Activated CD8-positive, alpha-beta memory T cell treated with anti-CD3 and anti-CD28 coated beads for 1 hour (primary cell): ENCODE measurements at places on chromosomes 6 and 20.

DNA sequence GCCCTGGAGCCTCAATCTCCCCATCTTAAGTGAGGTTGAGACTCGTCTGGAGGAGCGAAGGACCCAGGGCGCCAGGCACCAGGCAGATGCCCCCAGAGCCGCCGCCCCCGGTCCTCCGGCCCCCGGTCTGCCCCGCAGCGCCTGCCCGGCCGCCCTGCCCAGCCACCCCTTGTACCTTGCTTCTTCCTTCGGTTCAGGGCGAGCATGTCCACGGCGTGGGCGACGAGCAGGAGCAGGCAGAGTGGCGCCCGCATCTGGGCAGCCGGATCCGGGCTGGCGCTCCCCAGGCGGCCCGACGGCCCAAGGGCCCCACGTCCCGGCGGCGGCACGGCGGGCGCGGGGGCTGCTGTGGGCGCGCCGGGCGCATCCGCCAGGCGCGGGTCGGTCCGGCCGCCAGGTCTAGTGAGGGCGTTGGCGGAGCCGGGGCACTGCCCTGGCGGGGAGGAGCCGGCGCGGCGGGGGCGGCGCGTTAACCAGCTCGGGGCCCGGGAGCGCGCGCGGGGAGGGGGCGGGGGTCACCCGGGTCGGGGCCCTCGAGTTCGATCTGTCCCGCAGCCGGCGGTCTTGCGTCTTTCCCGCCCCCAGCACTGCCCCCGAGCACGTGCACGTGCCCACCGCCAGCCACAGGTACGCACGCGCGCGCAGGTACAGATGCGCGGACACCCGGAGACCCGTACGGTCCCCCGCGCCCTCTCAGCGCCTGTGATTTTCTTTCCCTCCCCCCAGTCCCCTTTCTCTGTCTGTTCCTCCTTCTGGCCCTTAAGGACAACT is at the start of gene RSPO4:
Gene RSPO4 (minus strand): TSS at position 401 of the 771 bp plus-strand sequence. CDS start 147 bp downstream, at position 254.
- DNase-seq = no peak

DNA sequence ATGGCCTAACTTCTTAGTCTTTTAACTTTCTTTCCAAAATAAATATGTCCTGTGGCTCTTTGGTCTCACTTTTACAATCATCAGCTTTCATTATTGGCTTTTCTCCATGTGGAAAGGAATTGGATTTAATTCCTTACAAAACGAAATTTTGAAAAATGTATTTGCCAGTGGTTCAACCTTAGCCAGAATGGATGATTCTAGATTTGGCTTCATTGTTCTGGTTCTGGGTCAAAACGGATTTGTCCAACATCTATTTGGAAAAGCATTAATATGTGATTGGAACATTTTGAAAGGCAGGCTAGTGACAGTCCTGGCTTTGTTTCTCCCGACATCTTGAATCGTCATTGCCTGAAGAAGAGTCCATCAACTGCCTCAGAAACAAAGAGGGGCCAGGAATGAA is 59.2 kb downstream of the TENT5A start:
- no peak for DNase-seq

DNA sequence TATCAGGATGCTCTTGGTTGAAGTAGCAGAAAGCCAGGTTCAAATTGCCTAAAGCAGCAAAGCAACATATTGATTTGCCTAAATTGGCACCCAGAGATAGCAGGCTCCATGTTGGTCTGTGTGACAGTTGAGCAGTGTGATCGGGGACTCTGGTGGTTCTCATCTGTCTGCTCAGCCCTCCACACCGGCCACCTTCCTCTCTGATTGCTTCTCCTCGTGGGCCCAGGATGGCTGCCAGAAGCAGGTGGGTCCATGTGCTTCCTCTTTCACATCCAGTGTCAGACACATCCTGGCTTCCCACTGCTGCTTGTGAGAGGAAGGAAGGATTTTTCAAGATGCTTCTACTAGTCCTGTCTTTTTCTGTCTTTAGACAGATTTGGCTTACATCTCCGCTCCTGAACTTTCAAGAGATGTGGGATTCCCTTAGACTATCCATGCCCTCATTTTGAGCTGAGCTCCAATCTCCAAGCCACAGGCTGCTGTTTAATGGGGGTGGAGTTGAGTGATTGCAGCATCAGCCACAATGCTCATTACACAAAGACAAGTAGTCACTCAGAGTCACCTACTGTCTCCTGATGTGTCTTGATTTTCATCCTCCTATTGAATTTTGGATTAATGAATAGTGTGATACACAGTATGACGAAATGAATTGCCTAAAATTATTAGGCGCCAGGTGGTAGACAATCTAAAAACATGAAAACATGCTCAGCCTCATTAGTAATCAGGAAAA is 122.2 kb downstream of the ZDHHC14 start:
- no peak for DNase-seq

DNA sequence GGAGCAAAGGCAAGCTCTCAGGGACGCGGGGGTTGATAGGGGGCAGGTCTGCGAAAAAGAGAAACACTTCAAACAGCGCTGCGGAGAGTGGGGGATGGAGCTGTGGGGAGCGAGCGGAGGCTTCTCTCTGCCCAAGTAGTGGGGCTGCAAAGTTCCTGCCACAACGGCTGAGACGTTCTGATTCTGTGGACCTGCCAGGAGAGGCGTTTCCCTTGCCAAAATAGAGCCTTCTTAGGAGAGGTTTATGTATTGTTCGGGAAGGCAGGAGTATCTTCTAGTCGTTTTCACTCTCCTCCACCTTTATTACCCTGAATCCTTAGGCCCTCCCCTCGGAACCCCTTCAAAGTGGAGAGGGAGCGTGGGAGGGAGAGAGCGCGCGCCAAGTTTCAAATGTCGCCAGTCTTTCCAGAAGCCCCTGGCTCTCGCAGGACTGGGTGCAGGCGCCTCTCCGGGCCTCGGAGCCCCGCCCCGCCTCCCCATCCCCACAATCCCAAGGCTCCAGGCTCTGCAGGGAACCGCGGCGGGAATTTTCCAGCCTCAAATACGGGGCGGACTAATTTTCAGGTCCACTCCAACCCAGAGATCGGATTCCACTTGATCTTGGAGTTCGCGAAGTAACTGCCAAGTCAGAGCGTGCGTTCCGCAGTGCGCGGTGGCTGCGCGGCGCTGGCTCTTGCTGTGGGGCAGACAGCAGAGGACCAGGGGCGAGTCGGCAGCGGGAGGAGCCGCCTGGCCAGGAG is 10.0 kb upstream of the POU3F2 start:
- no peak for DNase-seq

DNA sequence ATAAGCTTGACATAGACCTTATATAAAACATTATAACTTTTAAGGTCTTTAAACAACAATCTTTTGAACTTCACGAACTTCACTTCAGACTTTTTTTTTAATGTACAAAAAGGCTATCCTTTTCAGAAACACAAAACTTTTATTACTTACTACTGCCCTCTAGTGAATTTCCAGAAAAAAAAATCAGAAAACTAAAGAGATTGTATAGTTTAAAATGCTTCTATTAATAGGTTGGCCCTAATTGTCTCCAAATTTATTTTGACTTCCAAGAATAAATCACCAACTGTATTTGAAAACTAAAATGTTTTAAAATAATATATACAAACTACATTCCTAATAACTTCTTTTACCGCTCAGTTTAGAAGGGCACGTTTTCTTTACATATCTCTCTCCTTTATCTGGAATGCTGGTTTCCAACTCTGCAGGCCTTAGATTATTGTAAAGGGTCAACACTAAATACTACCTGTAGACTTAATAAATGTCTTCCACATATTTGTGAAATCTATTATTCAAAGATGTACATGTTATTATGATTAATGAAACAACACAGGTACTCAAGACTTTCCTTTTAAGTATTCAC is 66.8 kb downstream of the LMBRD1 start:
- DNase-seq = no peak

GRCh38 chr6:14280766-14281293 is 163.3 kb downstream of the CD83 start:
- DNase-seq = no peak

GRCh38 chr6:32844839-32845383 is 1.1 kb upstream of the PSMB8 start:
- no peak for DNase-seq

DNA sequence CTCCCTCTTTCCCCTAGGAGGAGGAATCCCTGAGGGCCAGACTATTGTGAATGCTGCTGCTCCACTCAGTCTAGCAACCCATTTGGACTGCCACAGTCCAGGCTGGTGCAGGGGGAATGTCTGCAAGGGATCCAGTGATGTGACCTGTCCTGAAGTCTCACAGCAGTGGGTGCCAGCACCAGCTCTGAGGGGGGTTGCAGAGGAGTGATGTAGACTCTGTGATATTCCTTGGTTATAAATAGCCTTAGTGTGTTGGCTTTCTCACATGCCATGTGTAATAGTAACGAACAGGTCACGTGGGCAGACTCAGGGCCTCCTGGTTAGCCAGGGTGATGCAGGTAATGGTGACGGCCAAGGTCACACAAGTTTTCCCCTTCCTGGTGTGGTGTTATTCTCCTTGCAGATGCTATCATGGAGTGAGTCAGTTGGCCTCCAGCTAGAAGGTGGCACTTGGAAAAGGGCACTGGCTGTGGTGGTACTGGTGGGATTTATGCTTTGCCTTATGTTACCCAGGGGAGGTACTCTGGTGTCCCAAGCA is 404.4 kb downstream of the UTRN start:
- no peak for DNase-seq

- no peak for DNase-seq
These were observed 10.4 kb downstream of the SRC start for GRCh38 chr20:37356387-37356786.

DNA sequence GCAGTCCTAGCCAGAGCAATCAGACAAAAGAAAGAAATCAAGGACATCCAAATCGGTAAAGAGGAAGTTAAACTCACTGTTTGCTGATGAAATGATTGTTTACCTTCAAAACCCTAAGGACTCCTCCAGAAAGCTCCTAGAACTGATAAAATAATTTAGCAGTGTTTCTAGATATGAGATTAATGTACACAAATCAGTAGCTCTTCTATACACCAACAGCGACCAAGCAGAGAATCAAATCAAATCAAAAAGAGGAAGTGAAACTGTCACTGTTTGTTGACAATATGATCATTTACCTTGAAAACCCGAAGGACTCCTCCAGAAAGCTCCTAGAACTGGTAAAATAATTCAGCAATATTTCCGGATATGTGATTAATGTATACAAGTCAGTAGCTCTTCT is 21.7 kb downstream of the SERPINB9 start:
- DNase-seq = no peak

GRCh38 chr6:52515219-52515960 is 61.5 kb downstream of the TRAM2 start:
- DNase-seq = no peak

GRCh38 chr6:75882734-75883133 is 133.7 kb downstream of the MYO6 start:
- no peak for DNase-seq

GRCh38 chr6:116251568-116252384 is 2.1 kb downstream of the TSPYL4 start:
- no peak for DNase-seq

DNA sequence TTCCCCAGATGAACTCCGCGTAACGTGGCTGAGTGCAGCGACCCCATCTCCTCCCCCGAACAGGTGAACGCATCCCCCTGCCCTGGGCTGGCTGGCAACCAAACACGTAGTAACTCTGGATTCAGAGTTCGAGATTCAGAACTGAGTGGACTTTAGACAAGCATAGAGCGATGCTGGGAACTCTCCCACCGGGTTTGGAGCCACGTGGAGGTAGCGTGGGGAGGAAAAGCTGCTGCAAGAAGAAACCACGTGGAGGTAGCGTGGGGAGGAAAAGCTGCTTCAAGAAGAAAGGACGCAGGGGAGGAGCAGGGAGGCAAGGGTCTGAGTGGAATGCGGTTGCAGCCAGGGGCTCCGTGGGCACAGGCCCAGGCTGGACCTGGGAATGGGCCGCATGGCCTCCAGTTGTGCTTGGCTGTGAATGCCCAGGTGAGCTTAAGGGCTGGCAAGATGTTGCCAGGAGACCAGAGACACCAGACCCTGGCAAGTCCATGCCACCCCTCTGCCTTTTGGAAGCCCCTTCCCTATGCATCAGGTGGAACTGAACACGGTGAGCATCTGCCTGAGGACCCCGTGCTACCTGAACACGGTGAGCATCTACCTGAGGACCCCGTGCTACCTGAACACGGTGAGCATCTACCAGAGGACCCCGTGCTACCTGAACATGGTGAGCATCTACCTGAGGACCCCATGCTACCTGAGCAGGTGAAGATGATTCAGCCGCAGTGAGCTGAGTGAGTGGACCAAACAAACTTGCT is 118.0 kb upstream of the FRMD1 start:
- DNase-seq = no peak

- DNase-seq = no peak
These were observed 1.7 kb downstream of the NR2E1 start for GRCh38 chr6:108167449-108168089.

DNA sequence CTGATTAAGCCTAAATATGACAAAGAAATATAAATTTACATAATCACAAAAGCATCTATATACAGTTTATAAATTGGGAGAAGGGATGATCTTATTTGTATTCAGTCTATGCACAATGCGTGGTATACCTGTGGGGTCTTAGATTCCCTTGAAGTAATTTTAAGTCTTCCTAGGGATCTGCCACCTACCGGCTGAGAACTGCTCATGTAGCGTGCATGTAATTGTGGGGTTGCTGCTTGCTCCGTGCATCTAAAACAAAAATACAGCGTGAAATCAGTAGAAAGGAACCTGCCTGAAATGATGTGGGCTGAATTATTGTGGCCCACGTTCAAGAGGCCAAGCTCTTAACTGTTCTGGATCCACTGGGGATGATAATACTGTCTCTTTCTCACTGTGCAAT is 187.3 kb downstream of the MBOAT1 start:
- no peak for DNase-seq

GRCh38 chr20:8342391-8342790 is 210.3 kb downstream of the PLCB1 start:
- DNase-seq = no peak

GRCh38 chr6:34315780-34316179 is 67.0 kb upstream of the SMIM29 start:
- no peak for DNase-seq

- no peak for DNase-seq
These were observed 46.8 kb downstream of the C6orf15 start for GRCh38 chr6:31065556-31065955.

DNA sequence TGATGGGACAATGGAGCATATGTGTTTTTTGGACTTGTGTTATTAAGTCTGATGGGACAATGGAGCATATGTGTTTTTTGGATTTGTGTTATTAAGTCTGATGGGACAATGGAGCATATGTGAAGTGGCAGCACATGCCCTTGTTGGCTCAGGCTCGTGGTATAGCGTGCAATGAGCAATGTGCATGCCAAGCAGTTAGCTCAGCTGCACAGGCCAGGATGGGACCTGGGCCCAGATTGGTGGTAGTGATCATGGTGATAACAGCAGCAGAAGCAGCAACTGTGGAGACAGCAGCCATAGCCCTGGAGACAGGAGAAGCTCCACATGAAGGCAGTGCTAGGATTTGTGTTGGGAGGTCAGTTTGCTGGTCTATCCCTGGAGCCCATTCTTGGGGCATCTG is 61.1 kb downstream of the IL20RA start:
- DNase-seq = no peak

- no peak for DNase-seq
These were observed 224.2 kb upstream of the SSTR4 start for GRCh38 chr20:22810626-22811569.

GRCh38 chr20:31781945-31782344 is 37.2 kb upstream of the MYLK2 start:
- DNase-seq = no peak

GRCh38 chr20:33651562-33652048 is 10.5 kb upstream of the C20orf144 start:
- DNase-seq = no peak

GRCh38 chr6:83970582-83970981 is 63.0 kb upstream of the MRAP2 start:
- DNase-seq = no peak

GRCh38 chr6:3233321-3233720 is 5.9 kb upstream of the TUBB2B start:
- DNase-seq = no peak

- no peak for DNase-seq
These were observed 245.4 kb upstream of the ASCC3 start for GRCh38 chr6:101126501-101126900.
